ENCODE measurements at places on chromosomes 16 and 17.

GRCh38 chr16:6528217-6528616, 804.4 kb upstream of the RBFOX1 start:
- no peak for DNase-seq

DNA sequence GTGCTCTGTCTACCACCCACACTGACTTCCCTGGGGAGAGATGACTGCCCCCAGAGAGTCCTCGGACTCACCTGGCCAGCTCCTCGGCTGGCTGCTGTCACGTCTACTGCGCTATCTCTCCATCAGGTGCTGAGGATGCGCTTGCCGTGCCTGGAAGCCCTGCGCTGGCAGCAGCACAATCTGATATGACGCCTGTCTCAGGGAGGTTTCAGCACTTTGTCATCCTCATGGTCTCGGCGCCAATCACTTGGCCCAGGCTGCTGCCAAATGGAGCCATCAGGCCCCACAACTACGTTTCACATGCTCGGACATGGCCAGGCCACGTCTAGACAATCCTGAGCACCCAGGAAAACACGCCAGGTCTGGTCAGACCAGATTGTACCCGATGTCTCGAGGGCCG, 46.7 kb downstream of the FOXL1 start:
- DNase-seq: no peak

GRCh38 chr16:56824331-56824730, 40.7 kb upstream of the SLC12A3 start:
- no peak for DNase-seq

- no peak for DNase-seq
Measured at GRCh38 chr16:8904018-8904430, 21.9 kb downstream of the LITAFD start.

GRCh38 chr17:58272367-58273280, 8.1 kb downstream of the MPO start:
- DNase-seq: no peak

- no peak for DNase-seq
Measured at GRCh38 chr17:7340179-7340578, 3.9 kb downstream of the ACAP1 start.

DNA sequence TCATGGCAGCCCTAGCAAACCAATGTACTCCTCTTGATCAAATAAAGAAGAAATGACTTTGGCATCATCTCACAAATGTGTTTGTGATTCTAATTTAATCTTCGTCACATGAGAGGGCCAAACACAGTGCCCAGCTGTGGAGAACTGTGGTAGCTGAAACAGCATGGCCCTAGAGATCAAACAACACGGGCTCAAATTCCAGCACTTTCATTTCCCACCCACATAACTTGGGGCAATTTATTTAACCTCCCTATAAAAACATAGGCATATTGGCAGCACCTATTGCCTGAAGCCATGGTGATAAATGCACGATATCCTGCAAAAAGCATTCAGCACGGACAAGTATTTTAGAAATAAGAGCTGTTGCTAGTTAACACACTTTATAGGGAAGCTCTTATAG, 2.5 kb downstream of the ACSM1 start:
- no peak for DNase-seq

DNA sequence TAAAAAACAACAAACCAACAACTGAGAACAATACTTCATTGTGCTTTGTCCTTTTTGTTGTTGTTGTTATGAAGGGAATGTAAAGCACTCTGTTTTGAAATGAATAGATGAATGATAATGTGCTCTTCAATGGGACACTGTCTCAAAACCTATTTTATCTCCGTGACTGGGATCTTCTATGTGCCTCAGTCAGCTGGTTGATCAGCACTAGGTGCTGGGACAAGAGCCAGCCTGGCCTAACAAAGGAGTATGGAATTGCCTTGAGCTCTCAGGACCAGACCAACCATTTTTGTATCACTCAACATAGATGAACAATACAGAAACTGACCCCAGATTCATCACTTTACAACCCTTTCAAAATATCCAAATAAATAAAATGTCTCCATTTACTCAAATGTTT, 440.2 kb downstream of the KCNJ2 start:
- no peak for DNase-seq

DNA sequence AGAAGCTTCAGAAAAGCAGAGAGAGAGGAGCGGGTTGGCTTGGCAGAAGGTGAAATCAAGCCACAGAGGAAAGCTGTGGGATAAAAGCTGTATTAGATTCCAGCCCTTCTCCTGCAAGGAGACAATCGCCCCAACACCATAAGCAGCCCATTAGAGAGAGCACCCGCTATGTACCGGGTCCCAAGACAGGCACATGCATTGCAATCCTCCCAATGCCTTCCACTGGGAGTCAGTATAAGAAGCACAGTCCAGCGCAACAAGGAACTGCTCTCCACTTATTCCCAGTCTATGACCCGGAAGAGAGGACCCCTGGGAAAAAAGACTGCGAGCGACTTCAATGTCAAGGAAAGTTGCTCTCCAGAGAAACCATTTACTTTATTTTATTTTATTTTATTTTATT, 43.8 kb downstream of the NOG start:
- no peak for DNase-seq

DNA sequence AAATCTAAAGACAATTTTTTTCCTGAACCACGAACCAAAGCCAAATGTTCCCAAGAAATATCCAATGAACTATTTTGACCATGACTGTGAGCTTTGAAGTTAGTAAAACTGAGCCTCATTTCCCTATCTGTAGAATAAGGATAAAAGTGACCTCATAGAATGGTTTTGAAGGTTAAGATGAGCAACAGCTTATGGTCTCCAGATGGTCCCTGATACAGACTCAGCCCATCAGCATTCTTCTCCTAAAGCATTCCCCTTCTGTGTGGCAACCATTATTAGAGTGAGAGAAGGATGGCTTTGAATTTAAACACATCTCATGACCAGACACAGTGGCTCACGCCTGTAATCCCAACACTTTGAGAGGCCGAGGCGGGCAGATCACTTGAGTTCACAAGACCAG, 70.1 kb downstream of the COPRS start:
- DNase-seq: no peak

DNA sequence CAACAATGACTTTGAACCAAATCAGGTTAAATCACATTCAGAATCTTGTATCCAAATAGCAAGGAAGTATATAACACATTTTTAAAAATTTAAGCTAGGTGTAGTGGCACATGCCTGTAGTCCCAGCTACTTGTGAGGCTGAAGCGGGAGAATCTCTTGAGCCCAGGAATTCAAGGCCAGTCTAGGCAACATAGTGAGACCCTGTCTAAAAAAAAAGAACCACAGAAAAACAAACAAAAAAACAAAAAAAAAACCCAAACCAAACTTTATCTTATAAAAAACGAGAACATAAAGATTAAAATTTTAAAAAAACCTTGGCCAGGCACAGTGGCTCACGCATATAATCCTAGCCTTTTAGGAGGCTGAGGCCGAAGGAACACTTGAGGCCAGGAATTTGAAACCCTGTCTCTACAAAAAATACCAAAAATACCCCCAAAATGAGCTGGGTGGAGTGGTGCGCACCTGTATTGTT, 11.6 kb downstream of the SUPT4H1 start:
- no peak for DNase-seq

GRCh38 chr16:47886631-47887415, 269.0 kb downstream of the ABCC12 start:
- no peak for DNase-seq
